Fibroblast of pulmonary artery (primary cell): ENCODE measurements at places on chromosomes 3 and 15.
A peak's percentile ranks its signal among the peaks of the same experiment; 100 is the strongest.

DNA sequence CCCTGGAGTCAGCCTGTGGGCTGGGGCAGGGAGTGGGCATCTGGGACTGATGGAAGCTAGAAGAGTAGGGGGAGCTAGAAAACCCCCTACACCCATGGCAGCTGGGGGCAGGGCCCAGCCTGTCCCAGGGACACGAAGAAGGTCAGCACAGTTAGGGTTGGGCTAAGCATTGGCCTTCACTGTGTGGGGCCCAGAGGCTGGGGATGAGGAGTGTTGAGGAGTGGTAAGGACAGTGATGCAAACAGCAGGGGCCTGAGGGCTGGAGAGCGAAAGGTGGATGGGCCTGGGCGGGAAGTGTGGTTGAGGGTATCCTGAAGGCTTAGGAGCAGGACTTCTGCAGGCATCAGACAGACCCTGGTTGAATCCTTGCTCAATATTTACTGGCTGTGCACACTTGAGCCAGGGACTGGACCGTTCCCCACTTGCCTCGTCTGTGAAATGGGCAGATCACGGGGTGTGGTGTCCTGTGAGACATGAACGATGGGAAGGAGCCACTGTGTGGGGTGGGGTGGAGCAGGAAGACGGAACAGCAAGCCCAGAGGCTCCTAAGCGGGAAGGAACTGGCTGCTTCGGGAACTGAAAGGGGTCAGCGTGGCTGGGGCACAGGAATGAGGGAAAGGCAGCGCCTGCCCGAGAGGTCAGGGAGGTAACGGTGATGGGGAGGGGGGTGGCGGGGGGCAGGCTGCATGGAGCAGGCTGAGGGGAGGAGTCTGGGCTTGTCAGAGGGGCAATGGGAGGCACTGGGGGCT lies 7.3 kb downstream of the PRKCD start:
- DNase-seq: no peak

- no peak for DNase-seq
These were observed 51.8 kb upstream of the TPRG1 start for GRCh38 chr3:189119950-189120349.

DNA sequence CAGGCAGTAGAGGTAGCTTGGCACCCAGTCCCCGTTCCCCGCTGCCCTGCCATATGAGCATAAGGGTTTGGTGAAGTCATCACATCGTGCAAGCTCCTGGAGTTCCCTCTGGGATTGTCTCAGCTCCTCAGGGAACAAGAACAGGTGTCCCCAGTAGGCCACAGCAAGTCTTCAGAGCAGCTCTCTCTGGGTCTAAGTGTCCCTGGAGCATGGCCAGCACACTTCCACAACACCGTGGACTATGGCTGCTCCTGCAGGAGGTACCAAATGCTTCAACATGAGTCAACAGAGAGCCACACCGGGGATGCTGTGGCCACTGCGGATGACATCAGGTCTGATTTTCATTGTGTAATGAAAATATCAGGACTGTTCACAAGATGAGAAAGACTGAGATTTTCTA lies 23.1 kb downstream of the ABHD6 start:
- DNase-seq: peak; percentile 29

GRCh38 chr3:55654123-55654760 lies 167.1 kb upstream of the WNT5A start:
- DNase-seq: no peak

DNA sequence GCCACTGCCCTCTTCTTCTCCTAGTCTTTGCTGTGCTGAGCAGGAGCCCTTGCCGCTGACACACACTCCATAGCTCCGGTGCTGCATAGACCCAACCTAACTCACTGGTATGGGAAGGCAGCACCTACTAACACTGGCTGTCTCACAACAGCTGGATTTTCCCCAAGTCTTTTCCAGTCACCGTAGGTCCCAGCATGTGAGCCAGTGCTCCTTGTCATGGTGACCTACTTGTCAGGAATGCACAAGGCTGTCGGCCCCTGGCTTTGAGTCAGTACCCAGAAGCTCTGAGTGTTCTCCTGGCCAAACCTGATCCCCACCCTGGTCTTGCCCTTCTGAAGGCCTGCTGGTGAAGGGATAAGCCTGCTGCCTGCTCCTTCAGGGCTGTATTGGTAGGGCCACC lies 25.7 kb downstream of the AMOTL2 start:
- DNase-seq: no peak

DNA sequence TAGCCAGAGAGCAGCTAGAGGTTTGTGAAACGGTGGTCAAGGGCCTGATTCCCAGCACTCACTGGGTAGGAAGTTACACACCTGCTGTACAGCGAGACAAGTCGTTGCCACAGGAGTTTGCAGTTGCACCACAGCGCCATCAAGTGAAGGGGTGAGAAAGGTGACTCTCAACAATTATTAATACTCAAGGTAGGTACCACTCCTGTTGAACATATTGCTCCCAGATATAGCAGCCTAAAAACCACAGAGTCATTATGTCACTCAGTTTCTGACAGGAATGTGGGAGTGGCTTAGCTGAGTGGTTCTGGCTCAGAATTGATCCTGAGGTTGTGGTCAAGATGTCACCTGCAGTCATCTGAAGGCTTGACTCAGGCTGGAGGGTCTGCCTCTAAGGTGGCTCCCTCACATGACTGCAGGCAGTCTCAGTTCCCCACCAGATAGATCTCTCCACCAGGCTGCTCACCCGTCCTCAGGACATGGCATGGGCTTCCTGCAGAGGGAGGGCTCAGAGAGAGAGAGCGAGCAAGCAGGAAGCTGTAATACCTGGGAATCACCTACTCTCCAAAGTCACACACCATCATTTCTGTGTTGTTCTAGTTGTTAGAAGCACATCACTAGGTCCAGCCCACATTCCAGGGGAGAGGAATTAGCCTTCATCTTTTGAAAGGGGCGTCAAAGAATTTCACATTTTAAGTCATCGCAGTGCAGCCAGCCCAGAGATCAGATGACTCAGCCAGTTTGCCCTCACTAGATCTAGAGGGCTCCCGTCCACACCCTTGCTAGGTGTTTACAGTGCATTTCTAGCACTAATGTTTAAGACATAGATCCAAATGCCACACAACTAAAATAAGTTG lies 17.0 kb upstream of the ANO10 start:
- no peak for DNase-seq

DNA sequence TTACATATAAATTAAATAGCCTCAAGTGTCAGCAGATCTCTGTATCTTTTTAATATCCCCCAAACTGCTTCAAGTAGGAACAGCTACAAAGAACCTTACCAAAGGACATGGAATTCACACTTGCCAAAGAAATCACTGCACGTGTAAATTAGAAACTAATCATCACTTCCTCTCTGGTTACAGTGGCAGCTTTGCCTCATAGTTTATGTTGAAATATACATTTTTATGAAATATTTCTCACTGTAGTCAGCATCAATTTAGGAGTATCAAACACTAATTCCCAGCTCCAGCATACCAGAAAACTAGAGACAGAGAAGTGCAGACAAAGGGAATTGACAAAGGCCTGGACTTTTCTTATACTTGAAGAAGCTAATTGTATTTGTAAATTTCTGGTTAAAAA lies 260.9 kb downstream of the TIGIT start:
- peak; percentile 22 for DNase-seq

DNA sequence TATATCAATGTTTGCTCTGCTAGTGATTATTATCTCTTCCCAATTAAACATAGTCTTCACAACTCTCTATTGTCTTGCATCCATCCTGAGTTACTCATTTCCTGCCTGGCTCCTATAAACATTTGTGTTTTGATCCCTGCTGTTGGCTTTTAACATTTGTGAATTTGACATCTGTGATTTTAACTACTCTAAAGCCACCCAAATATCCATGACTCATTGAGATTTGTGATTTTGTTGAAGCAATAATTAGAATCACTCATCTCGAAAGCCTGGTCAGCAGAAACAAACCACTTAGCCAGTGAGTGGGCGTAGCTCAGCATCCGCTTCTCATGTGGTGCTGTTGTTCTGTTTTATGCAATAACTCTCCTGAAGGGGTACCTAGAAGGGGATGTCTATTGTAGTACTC lies 174.3 kb upstream of the ZBTB20 start:
- DNase-seq: peak; percentile 54

- peak; percentile 84 for DNase-seq
These were observed 32.1 kb downstream of the PTH1R start for GRCh38 chr3:46909535-46910161.

DNA sequence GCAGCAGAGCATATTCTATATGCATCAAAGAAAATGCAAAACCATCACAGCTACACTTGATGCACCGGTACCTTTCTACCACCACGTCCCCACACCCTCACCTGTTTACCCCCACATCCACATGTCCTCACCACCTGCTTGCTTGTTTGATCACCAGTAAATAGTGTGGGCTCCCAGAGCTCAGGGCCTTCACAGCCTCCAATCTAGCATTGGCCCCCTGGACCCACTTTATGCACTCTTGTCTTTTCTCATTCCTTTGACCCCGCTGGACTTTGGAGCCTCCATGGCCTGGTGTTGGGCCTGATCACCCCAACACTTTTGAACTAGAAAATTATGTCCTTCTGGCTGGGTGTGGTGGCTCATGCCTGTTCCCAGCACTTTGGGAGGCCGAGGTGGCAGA lies 190.1 kb downstream of the PDE8A start:
- no peak for DNase-seq

DNA sequence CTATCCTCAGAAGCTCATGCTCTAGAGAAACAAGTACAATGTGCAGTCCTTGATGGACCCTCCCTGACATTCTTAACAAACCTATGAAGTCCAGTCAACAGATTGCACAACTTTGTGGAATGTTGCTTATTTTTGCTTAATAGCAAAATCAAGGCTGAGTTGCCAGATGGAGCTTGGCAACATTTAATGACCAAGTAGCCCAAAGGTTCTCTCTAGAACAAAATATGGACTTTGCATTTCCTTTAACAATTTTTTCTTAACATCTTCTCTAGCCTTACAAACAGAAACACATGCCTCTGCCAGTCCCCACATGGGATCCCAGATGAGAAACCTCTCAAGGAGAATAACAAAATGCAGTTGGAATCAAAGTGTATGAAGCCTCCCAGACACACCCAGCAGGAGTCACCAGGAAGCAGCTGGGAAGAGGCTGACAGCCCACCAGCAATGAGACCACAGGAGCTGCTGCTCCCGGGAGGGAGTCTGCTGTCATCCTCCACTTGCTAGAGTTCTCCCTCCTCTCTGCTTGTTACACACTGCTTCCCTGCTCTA lies 422.5 kb upstream of the CDIN1 start:
- DNase-seq: peak; percentile 87

- no peak for DNase-seq
These were observed 324.4 kb upstream of the CFAP20DC start for GRCh38 chr3:59374091-59374817.

- peak; percentile 24 for DNase-seq
These were observed 4.8 kb downstream of the PAQR9 start for GRCh38 chr3:142958707-142959106.

DNA sequence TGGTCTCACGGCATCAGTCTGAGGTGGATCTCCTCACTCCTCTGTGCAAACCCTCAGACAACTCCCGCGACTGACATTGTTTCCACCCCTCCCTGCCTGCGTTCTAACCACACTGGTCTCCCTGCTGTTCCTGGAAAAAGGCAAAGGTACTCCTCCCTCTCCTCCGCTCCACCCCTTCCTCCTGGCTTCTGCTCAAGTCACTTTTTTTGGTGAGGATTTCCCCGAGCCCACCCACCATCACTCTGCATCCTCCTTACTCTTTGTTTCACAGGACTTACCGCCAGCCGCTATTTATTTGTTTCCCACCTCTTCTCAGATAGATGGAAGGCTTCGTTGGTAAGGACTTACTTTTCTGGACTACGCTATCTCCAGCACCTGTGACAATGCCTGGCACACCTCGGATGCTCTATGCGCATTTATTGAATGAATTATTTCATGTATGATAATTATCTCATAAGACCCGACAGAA lies 25.6 kb downstream of the PRR23E start:
- no peak for DNase-seq

GRCh38 chr3:59482684-59483083 lies 432.9 kb upstream of the CFAP20DC start:
- DNase-seq: no peak

DNA sequence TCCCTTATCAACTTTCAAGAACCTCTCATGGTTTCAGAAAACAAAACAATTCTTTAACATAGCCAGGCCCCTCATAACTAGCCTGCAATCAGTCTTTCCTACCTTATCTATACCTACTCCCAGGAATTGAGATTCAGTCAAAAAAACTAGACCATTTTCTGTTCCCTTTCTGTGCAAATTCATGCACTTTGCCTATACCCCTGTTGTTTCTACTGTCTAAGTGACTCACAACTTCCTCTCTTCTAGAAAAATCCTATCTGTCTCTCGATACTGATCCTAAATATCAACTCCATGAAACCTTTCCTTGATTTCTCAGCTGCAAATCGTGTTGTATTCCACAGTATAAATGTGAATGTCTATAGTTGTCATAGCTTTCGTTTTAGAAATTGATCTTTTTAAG lies 10.9 kb upstream of the IL1RAP start:
- no peak for DNase-seq

DNA sequence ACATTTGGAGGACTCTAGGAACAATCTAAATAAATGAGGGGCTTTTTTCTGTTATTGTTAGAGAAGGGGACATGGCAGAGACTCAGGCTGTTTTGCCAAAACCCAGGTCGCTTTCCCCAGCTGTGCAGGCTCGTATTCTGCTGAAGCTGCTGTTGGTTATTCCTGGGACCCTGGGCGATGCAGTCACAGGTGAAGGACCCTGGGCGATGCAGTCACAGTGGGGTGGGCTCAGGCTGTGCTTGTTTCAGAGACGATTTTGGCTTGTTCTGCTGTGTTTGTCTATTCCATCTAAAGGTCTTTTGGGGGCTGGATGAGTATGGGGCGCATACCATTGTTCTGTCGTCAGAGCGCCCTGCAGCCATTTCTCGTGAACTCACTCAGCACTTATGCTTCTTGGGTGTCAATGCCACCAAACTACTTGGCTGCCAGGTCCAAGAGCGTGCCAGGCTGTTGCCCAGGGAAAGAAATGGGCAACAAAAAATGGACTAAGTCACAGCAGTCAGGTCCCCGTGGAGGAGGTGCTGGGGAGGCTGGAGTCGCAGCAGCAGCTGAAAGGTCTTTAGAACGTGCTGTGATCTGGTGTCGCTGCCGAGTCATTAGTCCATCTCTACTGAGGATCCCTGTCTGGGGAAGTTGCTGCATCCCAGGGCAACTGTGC lies 151.4 kb downstream of the CHDH start:
- no peak for DNase-seq

GRCh38 chr15:59208613-59209249 lies 2.1 kb downstream of the LDHAL6B start:
- no peak for DNase-seq

- peak; percentile 10 for DNase-seq
These were observed at the start of gene ROBO1 for GRCh38 chr3:79767905-79768267. Gene ROBO1 (minus strand): TSS chr3:79767998.

GRCh38 chr3:170809975-170810357 lies 60.0 kb downstream of the RPL22L1 start:
- DNase-seq: peak; percentile 52

- DNase-seq: peak; percentile 71
These were observed 10.6 kb upstream of the PARL start for GRCh38 chr3:183895296-183895695.

DNA sequence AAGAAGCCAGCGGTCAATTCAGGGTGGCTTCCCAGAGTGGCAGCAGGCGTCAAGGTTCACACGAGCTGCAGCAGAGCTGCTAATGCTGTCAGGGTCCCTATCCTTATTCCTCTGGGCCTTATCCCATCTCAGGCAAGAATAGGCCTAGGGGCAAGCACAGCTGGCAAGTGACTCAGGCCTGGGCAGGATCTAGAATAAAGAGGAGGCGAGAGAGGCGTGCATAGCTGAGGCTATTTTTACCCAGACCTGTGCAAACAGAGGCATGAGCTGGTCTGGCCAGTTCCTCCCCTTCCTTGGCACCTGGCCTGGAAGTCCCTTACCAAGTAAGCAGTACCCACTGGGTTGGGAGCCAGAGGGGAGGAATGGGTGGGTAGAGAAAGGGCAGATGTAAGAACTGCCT lies 12.2 kb upstream of the VIPR1 start:
- DNase-seq: peak; percentile 71

- no peak for DNase-seq
These were observed 158.3 kb downstream of the SV2B start for GRCh38 chr15:91258415-91258759.
